ENCODE measurements at places on chromosomes 11 and 22.

GRCh38 chr11:12600829-12601228, 73.4 kb upstream of the TEAD1 start:
- no peak overlapping the region for H3K4me3 ChIP-seq
- no peaks in the 10 kb centered on the region for H3K4me1 ChIP-seq
- H3K36me3 ChIP-seq, result no peaks in the 10 kb centered on the region
- no peaks in the 10 kb centered on the region for H3K27me3 ChIP-seq

GRCh38 chr11:67545280-67545679, 22.0 kb upstream of the CABP2 start:
- no peak overlapping the region for H3K27ac ChIP-seq
- DNase-seq, result no peak
- peaks cover 5% of the 10 kb centered on the region for H3K36me3 ChIP-seq
- no peaks in the 10 kb centered on the region for H3K4me1 ChIP-seq

GRCh38 chr11:24531528-24531927, 34.7 kb downstream of the LUZP2 start:
- H3K4me1 ChIP-seq, result no peaks in the 10 kb centered on the region
- H3K27me3 ChIP-seq, result no peaks in the 10 kb centered on the region
- H3K27ac ChIP-seq, result no peak overlapping the region
- no peak for DNase-seq

DNA sequence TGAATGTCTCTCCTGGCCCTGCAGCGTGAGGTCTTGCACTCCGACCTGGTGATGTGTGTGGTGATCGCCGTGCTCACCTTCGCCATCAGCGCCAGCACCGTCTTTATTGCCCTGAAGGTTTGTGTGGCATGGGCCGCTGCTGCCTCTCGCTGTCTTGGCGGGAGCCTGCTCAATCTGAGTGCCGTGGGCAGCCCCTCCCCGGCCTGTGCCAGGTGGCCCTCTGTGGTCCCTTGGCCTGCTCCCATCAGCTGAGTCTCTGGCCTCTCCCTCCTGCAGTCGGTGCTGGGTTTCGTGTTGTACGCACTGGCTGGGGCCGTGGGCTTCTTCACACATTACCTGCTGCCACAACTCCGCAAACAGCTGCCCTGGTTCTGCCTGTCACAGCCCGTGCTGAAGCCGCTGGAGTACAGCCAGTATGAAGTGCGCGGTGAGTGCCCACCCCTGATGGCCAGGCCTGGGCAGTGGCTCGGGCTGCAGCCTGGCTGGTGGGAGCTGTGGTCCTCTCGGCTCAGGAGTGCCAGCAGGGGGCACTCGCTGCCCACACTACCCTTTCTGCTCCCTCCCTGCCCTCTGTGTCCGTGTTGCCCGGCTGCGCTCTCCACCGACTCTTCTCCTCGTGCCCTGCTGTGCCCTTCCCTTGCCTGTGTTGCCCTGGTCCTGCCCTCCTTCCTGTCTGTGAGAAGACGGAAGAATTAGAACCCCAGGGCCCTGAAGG, 10.2 kb downstream of the PCNX3 start:
- H3K27me3 ChIP-seq, result peaks cover 2% of the 10 kb centered on the region
- H3K4me1 ChIP-seq, result no peaks in the 10 kb centered on the region
- H3K27ac ChIP-seq, result no peak overlapping the region
- peak; percentile 61 for DNase-seq
- H3K4me3 ChIP-seq, result peak overlapping the region; percentile 50
- no peaks in the 10 kb centered on the region for H3K36me3 ChIP-seq

GRCh38 chr11:1126491-1126926, 31.2 kb upstream of the MUC5AC start:
- H3K4me1 ChIP-seq, result no peaks in the 10 kb centered on the region
- H3K27me3 ChIP-seq, result peaks cover 20% of the 10 kb centered on the region

- no peak overlapping the region for H3K4me3 ChIP-seq
- DNase-seq, result no peak
- H3K36me3 ChIP-seq, result no peaks in the 10 kb centered on the region
- peaks cover 3% of the 10 kb centered on the region for H3K27me3 ChIP-seq
These were observed 188.2 kb upstream of the TBCEL start for GRCh38 chr11:120835601-120836228.

GRCh38 chr22:17257121-17258001, 38.1 kb upstream of the ADA2 start:
- peak; percentile 41 for DNase-seq
- peak overlapping the region; percentile 79 for H3K4me3 ChIP-seq

DNA sequence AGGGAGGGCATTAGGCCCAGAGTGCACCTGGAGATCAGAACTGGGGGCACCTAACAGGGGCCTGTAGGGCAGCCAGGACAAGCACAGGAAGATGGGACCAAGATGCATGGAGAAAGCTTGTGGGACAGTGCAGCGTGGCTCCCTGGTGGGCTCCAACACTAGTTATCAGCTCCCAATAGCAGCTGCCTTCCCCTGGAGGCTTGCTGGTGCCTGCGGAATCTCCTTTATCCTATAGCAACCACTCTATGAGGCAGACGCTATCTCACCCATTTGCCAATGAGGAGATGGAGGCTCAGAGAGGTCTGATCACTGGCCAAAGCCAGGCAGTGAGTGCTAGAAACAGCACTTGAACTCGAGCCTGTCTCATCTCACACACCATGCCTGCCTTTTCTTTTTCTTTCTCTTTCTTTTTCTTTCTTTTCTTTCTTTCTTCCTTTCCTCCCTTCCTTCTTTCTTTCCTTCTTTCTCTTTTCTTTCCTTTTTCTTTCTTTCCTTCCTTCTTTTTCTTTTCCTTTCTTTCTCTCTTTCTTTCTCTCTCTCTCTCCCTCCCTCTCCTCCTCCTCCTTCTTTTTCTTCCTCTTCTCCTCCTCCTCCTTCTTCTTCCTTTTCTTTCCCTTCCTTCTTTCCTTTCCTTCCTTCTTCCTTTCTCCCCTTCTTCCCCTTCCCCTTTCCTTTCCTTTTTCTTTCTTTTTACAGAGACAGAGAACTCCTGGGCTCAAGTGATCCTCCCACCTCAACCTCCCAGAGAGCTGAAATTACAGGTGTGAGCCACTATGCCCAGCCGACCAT, 16.1 kb upstream of the SEC14L4 start:
- no peaks in the 10 kb centered on the region for H3K4me1 ChIP-seq
- H3K36me3 ChIP-seq, result no peaks in the 10 kb centered on the region
- no peak overlapping the region for H3K4me3 ChIP-seq
- no peak overlapping the region for H3K27ac ChIP-seq
- DNase-seq, result no peak

DNA sequence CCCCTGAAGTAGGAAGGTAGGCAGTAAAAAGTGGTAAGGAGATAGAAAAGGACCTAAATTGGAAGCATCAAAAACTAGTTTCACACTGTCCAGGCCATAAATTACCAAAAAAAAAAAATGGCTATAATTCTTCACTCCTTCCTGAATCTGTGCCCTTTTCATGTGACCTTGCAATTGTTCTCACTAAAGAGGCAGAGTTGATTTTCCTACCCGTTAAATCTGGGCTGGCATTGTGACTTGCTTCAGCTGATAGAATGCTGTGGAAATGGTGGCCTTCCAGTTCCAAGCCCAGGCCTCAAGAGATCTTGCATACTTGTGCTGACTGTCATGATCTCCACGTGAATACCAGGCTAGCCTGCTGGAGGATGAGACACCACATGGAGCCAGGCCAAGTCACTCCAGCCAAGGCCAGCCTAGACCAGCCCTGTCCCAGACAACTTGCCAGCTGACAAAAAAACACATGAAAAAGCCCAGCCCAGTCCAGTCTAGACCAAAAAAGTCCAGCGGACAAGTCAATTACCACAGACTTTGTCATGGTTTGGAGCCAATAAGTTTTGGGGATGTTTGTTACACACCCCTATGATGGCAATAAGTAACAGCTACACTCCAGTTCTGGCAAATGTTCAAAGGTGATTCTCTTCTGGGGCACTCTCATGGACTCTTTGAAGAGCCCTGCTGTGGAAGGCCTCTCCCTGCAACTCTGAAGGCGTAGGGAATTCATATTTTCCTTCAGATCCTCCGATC, 51.4 kb upstream of the NUP50 start:
- H3K27me3 ChIP-seq, result peaks cover 2% of the 10 kb centered on the region
- no peaks in the 10 kb centered on the region for H3K4me1 ChIP-seq
- DNase-seq, result no peak
- no peak overlapping the region for H3K4me3 ChIP-seq
- H3K36me3 ChIP-seq, result peaks cover 6% of the 10 kb centered on the region

DNA sequence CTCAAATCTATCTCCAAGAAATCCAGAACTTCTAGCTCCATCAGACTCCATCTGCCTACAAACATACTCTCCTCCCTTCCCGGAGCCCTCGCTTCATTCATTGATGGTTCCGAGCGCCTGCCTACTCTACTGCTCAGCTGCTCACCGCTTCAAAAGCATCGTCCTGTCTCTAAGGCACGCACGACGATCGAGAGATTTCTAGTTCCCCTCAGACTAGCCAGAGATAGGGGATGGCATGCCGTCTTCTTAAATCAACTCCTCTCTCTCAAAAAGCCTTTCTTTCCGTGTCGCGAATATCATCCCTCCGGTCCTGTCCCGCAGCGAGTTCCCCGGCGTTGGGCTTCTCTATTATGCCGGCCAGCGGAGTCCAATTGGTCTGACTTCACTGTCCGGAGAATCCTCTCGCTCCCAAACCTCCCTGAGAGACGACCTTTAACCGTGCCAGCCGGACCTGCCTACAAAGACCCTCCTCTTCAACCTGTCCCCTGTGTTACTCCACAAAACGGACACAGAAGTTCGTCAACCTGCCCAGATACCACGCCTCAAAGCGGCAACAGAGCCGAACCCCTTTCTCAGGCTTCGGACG, 592 bp downstream of the EEF1G start:
- DNase-seq, result no peak
- H3K4me1 ChIP-seq, result peaks cover 16% of the 10 kb centered on the region
- H3K27me3 ChIP-seq, result peaks cover 8% of the 10 kb centered on the region
- peak overlapping the region; percentile 99 for H3K4me3 ChIP-seq
- H3K27ac ChIP-seq, result peak overlapping the region; percentile 94
- H3K36me3 ChIP-seq, result peaks cover 3% of the 10 kb centered on the region

GRCh38 chr11:46278387-46279125, 1.1 kb downstream of the CREB3L1 start:
- peaks cover 21% of the 10 kb centered on the region for H3K4me1 ChIP-seq
- no peak overlapping the region for H3K27ac ChIP-seq
- peak overlapping the region; percentile 84 for H3K4me3 ChIP-seq
- DNase-seq, result peak; percentile 76
- peaks cover 9% of the 10 kb centered on the region for H3K27me3 ChIP-seq
- H3K36me3 ChIP-seq, result no peaks in the 10 kb centered on the region

GRCh38 chr11:23732026-23732425, 764.8 kb upstream of the LUZP2 start:
- no peaks in the 10 kb centered on the region for H3K36me3 ChIP-seq
- no peak for DNase-seq
- no peak overlapping the region for H3K4me3 ChIP-seq
- no peak overlapping the region for H3K27ac ChIP-seq
- H3K27me3 ChIP-seq, result no peaks in the 10 kb centered on the region

GRCh38 chr11:72586321-72587090, 87.7 kb downstream of the PDE2A start:
- peaks cover 5% of the 10 kb centered on the region for H3K4me1 ChIP-seq
- peaks cover 4% of the 10 kb centered on the region for H3K36me3 ChIP-seq
- DNase-seq, result peak; percentile 9
- peaks cover 31% of the 10 kb centered on the region for H3K27me3 ChIP-seq

GRCh38 chr11:26909991-26910591, 83.8 kb upstream of the FIBIN start:
- no peak overlapping the region for H3K27ac ChIP-seq
- H3K27me3 ChIP-seq, result no peaks in the 10 kb centered on the region
- H3K4me1 ChIP-seq, result peaks cover 4% of the 10 kb centered on the region
- no peak for DNase-seq

- no peak overlapping the region for H3K27ac ChIP-seq
- H3K4me1 ChIP-seq, result peaks cover 9% of the 10 kb centered on the region
- H3K27me3 ChIP-seq, result peaks cover 13% of the 10 kb centered on the region
- no peak for DNase-seq
These were observed 3.9 kb upstream of the CDC42BPG start for GRCh38 chr11:64848214-64848825.

GRCh38 chr22:50247748-50248147, 2.9 kb upstream of the TUBGCP6 start:
- peaks cover 2% of the 10 kb centered on the region for H3K4me1 ChIP-seq
- no peak overlapping the region for H3K4me3 ChIP-seq
- H3K27ac ChIP-seq, result no peak overlapping the region

DNA sequence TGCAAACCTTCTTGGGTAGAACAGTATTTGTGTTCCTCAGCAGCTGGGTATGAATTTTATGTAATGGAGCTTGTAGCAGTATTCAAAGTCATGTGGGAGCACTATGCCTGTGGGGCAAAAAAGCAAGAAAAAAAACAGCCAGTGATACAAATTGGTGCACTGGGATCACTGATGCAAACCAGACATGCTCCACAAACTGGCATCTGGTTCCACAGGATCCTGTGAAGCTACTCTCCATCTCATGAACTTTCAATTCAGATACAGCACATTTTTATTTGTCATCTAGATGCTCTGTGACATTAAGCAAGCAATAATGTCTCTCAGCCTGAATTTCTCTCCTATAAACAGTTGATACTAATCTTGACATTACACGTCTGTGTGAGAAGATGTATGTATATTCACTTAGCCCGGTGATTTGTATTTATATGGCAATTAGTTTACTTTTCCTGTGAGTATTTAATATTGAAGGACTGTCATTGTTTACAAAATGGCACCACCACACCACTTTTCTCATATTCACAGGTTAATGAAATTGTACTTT, 208.5 kb upstream of the GRIA4 start:
- no peaks in the 10 kb centered on the region for H3K27me3 ChIP-seq

DNA sequence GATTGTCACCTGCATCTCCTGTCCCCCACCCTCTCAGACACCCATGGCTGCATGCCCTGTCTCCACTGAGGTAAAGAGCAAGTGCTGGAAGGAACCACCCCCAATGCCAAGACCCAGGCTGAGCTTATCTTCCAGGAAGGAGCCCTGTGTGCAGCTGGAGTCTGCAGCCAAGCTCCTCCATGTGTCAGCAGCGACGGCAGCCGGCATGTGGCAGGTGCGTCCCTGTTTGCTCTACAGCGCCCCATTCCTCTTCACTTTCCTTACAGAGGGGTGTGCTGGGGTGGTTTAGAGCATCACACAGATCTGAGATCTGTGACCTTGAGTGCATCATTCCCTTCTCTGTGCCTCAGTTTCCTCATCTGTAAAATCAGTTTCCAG, 7.7 kb upstream of the MN1 start:
- H3K4me3 ChIP-seq, result no peak overlapping the region
- no peak overlapping the region for H3K27ac ChIP-seq
- peaks cover 10% of the 10 kb centered on the region for H3K27me3 ChIP-seq
- peak; percentile 59 for DNase-seq
- H3K4me1 ChIP-seq, result peaks cover 6% of the 10 kb centered on the region

GRCh38 chr11:60992842-60993409, 21.4 kb downstream of the CD6 start:
- no peak overlapping the region for H3K4me3 ChIP-seq
- peaks cover 15% of the 10 kb centered on the region for H3K4me1 ChIP-seq
- DNase-seq, result no peak

- no peaks in the 10 kb centered on the region for H3K36me3 ChIP-seq
- H3K4me3 ChIP-seq, result peak overlapping the region; percentile 93
- H3K27me3 ChIP-seq, result peaks cover 16% of the 10 kb centered on the region
- H3K4me1 ChIP-seq, result peaks cover 44% of the 10 kb centered on the region
- no peak for DNase-seq
These were observed 737 bp downstream of the RBM4 start for GRCh38 chr11:66639066-66639813.

GRCh38 chr11:9017773-9018172, 14.0 kb upstream of the NRIP3 start:
- no peak overlapping the region for H3K27ac ChIP-seq
- no peaks in the 10 kb centered on the region for H3K36me3 ChIP-seq
- H3K4me1 ChIP-seq, result peaks cover 3% of the 10 kb centered on the region
- H3K27me3 ChIP-seq, result peaks cover 2% of the 10 kb centered on the region
- no peak for DNase-seq
- no peak overlapping the region for H3K4me3 ChIP-seq
